ENCODE measurements at places on chromosomes 4 and X.

DNA sequence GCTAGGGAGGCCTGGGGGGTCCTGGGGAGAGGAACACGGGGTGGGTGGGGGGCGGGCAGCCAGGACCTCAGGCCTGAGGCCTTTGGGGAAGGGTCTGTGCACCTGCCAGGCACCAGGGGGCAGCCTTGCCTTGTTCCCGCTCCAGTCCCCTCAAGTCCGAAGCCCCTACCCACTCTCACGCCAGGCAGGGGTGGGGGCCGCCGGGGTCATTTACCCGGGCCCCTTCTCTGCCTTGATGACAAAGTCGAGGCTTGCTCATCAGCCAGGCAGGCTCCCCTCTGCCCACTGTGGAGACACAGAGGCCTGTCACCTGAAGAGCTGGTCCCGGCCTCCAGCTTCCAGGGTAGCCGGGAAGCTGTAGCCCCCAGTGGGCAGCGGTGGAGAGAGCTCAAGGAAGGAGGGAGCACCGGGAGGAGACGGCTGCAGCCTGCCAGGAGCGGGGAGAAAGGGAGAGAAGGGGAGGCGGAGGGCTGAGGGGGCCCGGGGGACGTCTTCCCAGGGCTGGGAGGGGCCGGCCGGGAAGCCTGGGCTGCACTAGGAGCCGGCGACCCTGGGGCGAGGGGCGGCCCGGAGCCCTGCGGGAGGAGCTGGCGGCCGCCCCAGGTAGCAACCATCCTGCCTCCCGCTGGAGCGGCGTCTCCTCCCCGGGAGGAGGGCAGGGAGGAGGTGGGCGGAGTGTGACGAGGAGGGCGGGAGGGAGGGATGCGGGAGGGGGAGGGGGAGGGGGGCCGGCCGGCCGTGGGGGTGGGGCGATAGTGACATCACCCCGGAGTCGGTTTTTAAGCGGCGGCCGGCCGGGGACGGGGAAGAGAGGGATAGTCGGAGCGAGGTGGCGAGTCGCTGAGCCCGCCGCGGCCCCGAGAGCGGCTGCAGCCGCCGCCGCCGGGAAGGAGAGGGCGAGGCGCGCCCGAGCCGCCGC is at the start of gene SLC6A8:
TSS of gene SLC6A8 (plus strand) at position 806 of the 919 bp plus-strand sequence. CDS start 649 bp downstream, outside the sequence.
- DNase-seq: peak; percentile 73

- no peak for DNase-seq
Observed at GRCh38 chrX:3066555-3066954, 25.3 kb downstream of the ARSF start.

DNA sequence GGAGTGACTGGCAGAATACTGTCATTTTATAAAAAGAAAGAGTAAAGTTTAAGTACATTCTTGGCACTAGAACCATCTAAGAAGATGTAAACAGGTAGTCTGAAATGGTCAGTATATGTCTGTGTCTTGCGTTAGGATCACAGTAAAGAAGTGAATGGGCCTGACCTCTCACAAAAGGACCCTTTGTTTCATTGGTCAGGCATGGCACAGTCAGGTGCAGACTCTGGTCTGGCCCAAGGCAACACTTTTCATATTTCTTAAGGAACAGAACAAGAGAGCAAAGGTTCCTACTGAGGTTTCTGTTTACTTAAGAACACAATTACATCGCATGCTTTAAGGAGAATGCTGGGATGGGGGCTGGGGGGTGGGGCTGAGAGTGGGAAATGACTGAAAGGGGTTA is 48.1 kb downstream of the RPGR start:
- no peak for DNase-seq

DNA sequence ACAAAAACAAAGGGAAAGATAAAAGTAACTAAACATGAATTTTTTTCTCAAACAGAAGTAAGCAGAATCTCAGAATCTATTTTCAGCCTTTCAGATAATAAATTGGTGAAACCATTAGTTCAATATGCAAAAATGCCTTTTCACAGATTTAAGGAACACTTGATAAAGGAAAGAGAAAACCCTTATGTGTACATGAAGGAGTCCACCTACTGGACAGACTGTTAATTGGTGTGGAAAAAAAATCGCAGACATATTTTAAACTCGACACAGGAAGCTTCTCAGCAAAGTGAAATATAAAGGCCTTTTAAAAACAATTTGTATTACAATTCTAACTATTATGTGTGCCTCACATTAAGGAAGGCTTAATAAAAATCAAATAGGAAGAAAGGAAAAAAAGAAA is 22.3 kb downstream of the COX7B2 start:
- no peak for DNase-seq

- no peak for DNase-seq
Observed at GRCh38 chrX:118884552-118885138, 61.0 kb downstream of the ZCCHC12 start.

DNA sequence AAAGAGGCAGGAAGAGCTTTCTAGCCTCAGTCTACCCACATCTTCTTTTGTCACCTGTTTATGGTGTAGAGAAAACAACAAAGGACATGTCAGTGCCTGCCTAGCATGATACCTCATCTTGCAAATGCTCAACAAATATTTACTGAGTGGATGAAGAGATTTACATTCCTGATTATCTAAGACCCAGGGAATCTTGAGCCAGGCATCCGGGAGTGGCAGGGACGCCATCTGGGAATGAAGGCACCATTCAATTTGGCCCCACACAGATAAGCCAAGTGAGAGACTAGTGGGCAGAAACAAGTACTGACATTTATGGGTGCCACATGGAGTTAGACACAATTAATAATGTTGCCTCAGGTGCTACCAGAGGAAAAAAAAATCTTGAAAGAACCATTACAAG is 36.8 kb upstream of the CASK start:
- DNase-seq: no peak

DNA sequence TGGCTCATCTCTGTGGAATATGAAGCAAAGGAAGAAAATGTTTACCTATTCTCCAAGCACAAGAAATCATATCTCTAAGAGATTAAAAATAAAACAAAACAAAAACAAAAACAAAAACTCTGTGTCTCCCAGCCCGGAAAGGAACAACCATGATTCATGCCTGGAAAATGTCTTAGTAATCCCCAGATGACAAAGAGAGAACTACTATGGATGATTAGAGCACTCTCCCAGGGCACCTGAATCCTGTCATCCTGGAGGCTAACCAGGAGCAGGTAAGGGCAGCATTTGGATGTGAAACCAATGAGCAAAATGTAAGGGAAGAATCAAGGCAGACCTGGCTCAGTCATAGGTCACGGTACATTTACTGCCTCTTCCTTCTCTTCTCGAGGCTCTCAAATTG is 1.7 kb upstream of the AKAP4 start:
- no peak for DNase-seq

GRCh38 chr4:110533940-110534339 is 58.0 kb downstream of the ENPEP start:
- no peak for DNase-seq

GRCh38 chr4:119011607-119011988 is 122.9 kb downstream of the SYNPO2 start:
- no peak for DNase-seq

- no peak for DNase-seq
Observed at GRCh38 chr4:183758758-183759447, 99.8 kb downstream of the TRAPPC11 start.

GRCh38 chr4:189036906-189037305 is 897.7 kb downstream of the TRIML1 start:
- no peak for DNase-seq

DNA sequence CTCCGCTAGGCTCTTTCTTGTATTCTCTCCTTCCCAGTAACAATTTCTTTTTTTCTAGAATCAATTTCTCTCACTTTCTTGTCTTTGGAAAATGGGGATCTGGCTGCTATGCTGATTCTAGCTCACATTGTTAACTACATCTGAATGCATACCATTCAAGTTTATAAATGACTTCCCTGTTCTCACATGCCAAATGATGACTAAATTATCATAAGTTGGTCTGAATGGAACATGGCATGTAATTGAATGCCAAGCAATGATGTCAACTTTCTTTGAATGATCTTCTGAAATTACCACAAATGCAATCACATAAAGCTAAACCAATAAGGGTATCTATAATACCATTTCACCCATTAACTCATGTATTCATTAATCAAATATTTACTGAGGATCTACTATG is 2.7 kb upstream of the ITM2A start:
- DNase-seq: no peak

- no peak for DNase-seq
Observed at GRCh38 chr4:41814565-41814964, 66.0 kb upstream of the PHOX2B start.

DNA sequence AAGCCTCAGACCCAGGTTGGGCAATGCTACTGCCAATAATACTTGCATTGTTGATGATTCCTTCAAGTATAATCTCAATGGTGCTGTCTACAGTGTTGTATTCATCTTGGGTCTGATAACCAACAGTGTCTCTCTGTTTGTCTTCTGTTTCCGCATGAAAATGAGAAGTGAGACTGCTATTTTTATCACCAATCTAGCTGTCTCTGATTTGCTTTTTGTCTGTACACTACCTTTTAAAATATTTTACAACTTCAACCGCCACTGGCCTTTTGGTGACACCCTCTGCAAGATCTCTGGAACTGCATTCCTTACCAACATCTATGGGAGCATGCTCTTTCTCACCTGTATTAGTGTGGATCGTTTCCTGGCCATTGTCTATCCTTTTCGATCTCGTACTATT is 7.4 kb downstream of the LPAR4 start:
- no peak for DNase-seq

DNA sequence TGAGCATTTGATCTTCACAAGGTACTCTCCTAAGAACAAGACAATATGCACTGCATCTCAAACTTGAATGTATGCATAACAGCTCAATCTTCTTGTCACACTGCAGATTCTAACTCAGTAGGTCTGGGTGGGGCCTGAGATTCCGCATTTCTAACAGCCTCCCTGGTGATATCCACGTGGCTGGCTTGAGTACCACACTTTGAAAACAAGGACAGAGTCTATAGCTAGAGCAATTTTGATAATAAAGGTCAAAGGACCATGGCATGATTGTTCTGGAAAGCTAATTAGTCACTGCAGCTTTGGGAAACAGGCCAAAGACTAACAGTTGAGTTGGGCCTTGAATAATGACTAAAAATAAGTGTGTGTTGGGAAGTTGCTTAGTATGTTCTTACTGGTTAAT is 213.3 kb downstream of the GBA3 start:
- no peak for DNase-seq

- no peak for DNase-seq
Observed at GRCh38 chrX:139720136-139720535, 12.2 kb upstream of the MCF2 start.

- DNase-seq: no peak
Observed at GRCh38 chrX:139642241-139642927, 65.6 kb downstream of the MCF2 start.

- no peak for DNase-seq
Observed at GRCh38 chr4:54001668-54002365, 62.6 kb downstream of the CHIC2 start.

DNA sequence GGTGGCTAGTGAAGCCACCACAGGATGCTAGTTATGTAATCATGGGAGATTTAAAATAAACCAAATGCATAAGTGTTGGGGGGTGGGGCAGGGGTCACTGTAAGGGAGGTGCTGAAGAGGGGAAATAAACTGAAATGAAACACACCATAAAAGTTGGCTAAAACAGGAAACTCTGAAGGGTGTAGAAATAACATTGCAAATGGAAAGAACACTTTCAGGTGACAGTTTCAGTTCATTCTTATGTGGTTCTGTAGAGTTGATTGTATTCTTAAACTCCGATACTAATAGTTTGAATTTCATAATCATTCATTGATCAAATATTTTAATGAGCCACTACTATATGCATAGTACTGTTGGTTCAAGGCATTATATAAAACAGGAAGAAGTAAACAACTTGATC is 80.1 kb downstream of the HDAC8 start:
- DNase-seq: no peak

- DNase-seq: no peak
Observed at GRCh38 chr4:67401902-67402301, 143.4 kb downstream of the CENPC start.

DNA sequence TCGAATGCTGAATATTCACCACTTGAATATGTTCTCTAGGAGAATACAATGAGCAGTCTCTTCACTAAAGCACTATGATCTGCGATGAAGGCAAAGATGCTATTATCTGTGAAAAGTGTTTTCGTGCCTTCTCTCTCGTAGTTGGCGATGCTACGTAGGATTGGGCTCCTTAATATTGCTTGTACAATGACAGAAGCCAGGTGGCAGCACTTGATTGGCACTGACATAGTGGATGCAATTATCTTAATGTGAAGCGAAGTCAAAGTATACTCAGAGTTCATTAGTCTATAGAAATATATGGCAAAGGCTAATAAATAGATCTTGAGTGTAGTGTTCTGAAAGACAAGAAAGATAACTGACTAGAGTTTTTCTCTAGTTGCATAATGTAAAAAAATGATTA is 1135.7 kb upstream of the AGA start:
- DNase-seq: no peak

DNA sequence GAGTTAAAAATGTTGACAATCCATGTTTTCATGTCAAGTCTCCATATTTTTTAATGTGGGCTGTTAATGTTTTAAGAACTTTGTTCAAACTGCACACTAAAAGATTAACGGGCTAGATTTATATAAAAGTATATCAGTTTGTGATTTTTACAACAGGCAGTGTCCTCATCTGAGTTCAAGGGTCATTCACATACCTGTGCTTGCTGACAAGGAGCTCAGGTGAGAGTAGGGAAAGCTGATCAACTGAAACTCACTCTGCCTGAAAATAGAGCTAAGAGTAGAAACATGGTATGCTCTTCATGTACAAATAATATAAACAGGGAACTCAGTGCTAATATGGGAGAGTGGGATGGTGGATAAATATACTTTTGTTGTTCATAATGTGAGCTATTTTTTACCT is 102.3 kb upstream of the DKK2 start:
- no peak for DNase-seq

Data from ovary (tissue), 10 donors.